ENCODE measurements at places on chromosomes 16 and 17.

- no peak overlapping the region for H3K4me3 ChIP-seq
- peaks cover 15% of the 10 kb centered on the region for H3K27me3 ChIP-seq
- no peaks in the 10 kb centered on the region for H3K4me1 ChIP-seq
- H3K36me3 ChIP-seq: no peaks in the 10 kb centered on the region
Measured at GRCh38 chr16:48734220-48734619, 124.2 kb upstream of the N4BP1 start.

- no peaks in the 10 kb centered on the region for H3K27me3 ChIP-seq
- peak overlapping the region; percentile 91 for H3K27ac ChIP-seq
- H3K4me3 ChIP-seq: peak overlapping the region; percentile 74
- H3K36me3 ChIP-seq: no peaks in the 10 kb centered on the region
- DNase-seq: peak; percentile 46
Measured at GRCh38 chr16:89827383-89828198, 684 bp upstream of the SPIRE2 start.

GRCh38 chr16:65054457-65054856 is 67.4 kb downstream of the CDH11 start:
- H3K36me3 ChIP-seq: peaks cover 5% of the 10 kb centered on the region
- H3K27ac ChIP-seq: no peak overlapping the region
- H3K4me3 ChIP-seq: no peak overlapping the region

- H3K4me3 ChIP-seq: no peak overlapping the region
- DNase-seq: no peak
- peaks cover 67% of the 10 kb centered on the region for H3K27me3 ChIP-seq
- no peaks in the 10 kb centered on the region for H3K4me1 ChIP-seq
Measured at GRCh38 chr16:87114832-87115231, 202.4 kb downstream of the C16orf95 start.

DNA sequence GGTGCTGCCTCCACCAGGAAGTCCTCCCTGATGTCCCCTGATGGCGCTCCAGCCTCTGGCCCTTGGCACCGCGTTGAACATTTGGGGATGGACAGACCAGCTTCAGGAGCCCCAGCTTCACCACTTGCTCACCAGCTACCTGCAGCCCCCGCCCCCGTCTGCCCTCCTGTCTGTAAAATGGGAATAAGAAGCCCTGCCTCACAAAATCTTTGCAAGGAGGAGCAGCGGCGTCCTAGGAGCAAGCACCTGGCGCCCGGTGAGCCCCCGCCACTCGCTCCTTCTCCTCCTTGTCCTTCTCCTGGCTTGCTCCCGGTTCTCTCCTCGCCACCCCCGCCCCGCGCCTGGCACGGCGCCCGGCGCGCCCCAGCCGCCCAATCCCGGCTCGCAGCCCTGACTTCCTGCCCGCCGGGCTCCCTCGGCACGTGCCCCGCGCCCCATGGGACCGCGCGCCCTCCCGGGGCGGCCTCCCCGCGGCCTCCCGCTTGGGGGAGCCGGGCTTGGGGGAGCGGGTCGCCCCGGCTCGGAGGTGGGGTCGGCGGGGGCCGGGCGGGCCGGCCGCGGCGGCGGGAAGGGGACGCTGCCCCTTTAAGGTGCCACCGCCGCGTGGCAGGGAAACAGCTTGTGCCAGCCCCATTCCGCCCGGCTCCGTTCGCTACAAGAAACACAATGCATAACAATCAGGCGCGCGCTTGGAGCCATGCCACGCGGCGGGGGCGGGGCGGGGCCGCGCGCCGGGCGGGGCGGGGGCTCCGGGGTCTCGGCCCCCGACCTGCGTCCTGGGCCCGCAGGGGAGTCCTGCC is 9.1 kb upstream of the PPP1R1B start:
- peaks cover 41% of the 10 kb centered on the region for H3K27me3 ChIP-seq
- peak; percentile 66 for DNase-seq
- peak overlapping the region; percentile 60 for H3K27ac ChIP-seq
- peaks cover 18% of the 10 kb centered on the region for H3K4me1 ChIP-seq
- H3K36me3 ChIP-seq: no peaks in the 10 kb centered on the region

- no peaks in the 10 kb centered on the region for H3K4me1 ChIP-seq
- H3K27me3 ChIP-seq: peaks cover 49% of the 10 kb centered on the region
- DNase-seq: peak; percentile 23
- no peak overlapping the region for H3K4me3 ChIP-seq
Measured at GRCh38 chr17:6303664-6304063, 131.3 kb downstream of the AIPL1 start.

DNA sequence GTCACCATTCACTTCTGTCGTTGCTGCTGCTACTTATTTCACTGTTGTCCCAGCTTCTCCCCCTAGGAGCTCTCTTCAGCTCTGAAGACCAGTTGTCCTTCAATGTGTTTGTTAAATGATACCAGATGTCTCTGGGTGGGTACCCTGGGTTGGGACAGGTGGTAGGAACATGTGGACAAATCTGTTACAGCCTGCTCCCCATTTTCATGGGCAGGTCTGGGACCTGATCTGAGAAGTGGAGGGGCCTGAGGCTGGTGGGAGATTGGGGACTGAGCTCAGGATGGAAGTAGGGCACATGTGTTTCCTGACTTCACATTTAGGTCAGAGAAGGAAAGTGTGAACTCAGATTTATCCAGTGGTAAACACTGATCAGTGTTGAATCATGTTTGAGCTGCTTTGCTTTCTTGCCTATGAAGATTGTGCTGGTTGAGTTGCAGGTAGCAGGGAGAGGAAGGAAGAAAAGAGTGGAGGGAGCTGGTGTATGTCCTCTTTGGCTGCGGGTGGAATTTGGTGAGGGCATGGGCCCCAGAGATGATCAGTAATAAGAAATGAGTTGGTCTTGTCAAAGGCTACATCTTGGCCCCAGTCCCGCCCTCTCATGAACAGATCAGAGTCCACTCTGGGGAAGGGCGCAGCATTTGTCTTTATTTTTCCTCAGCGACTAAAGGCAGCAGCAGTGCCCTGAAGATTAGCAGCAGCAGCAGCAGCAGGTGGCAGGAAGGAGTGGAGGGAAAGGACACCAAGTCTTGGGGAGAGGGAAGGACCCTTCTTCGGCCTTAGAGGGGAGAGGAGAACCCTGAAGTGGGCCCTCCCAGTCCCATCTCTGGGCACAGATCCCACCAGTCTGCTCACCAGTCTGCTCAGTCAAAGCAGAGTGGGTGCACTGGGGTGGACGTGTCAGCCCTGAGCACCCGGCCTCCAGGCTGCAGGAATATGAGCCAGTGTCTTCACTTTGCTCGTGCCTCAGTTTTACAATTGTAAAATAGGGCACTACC is 6.1 kb upstream of the EFTUD2 start:
- peaks cover 7% of the 10 kb centered on the region for H3K4me1 ChIP-seq
- no peaks in the 10 kb centered on the region for H3K36me3 ChIP-seq
- H3K27me3 ChIP-seq: peaks cover 2% of the 10 kb centered on the region

DNA sequence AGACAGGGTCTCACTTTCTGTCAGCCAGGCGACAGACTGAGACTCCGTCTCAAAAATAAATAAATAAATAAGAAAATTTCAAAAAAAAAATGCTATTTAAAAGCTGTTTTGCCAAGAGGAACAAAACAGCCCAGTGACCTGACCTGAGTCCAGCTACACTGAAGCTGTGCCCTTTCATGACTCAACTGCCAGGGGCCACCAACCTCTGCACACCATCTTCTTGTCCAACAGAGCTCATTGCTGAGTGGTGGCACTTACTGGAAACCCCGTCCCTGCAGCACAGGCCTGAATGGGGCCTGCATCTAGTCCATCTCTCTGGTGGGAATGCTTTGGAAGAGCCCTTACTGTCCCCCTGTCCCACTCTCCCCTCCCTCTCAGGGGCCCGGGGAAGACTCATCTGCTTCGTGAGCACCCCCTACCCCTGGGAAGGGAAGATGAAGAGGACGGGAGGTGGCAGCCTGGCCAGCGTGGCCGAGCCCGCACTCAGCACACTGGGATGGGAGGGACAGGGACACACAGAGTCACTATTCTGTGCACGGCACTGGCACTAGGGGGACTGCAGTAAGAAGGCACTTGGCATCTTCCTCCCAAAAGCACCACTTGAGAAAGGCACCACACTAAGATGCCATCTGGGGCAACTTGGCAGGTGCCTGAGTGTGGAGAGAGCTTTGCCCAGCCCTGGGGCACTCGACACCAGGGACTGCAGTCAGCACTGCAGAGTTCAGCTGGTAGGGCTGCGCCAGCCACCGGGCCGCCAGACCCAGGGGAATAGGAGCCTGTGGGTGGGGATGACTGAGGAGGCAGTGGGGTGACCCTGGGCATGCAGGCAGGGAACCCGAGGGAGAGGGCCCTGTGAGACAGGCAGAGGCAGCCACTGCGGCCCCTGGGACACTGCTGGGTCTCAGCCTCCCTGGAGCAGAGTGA is 13.5 kb downstream of the FBXO31 start:
- no peak overlapping the region for H3K4me3 ChIP-seq
- H3K36me3 ChIP-seq: peaks cover 4% of the 10 kb centered on the region
- H3K27me3 ChIP-seq: no peaks in the 10 kb centered on the region
- H3K4me1 ChIP-seq: peaks cover 84% of the 10 kb centered on the region
- DNase-seq: peak; percentile 50
- H3K27ac ChIP-seq: peak overlapping the region; percentile 59

- DNase-seq: no peak
- H3K4me3 ChIP-seq: no peak overlapping the region
- H3K36me3 ChIP-seq: no peaks in the 10 kb centered on the region
- H3K27me3 ChIP-seq: no peaks in the 10 kb centered on the region
Measured at GRCh38 chr17:39641883-39642282, 4.9 kb downstream of the STARD3 start.

- DNase-seq: no peak
- no peaks in the 10 kb centered on the region for H3K36me3 ChIP-seq
- peak within 1 kb of the TSS; percentile 81 for H3K4me3 ChIP-seq
- peaks cover 41% of the 10 kb centered on the region for H3K27me3 ChIP-seq
- H3K27ac ChIP-seq: no peak within 1 kb of the TSS
Measured at GRCh38 chr17:44004077-44004760, at the start of gene NAGS. TSS of gene NAGS (plus strand) at chr17:44004622. CDS start at chr17:44004664, 42 bp downstream.

GRCh38 chr17:36151891-36152638 is 24.4 kb downstream of the TBC1D3B start:
- no peaks in the 10 kb centered on the region for H3K4me1 ChIP-seq
- H3K27ac ChIP-seq: no peak overlapping the region
- H3K36me3 ChIP-seq: no peaks in the 10 kb centered on the region
- H3K27me3 ChIP-seq: peaks cover 66% of the 10 kb centered on the region
- H3K4me3 ChIP-seq: no peak overlapping the region

- no peak overlapping the region for H3K4me3 ChIP-seq
- H3K36me3 ChIP-seq: no peaks in the 10 kb centered on the region
- peaks cover 26% of the 10 kb centered on the region for H3K27me3 ChIP-seq
- no peak for DNase-seq
Measured at GRCh38 chr16:29665294-29666077, 2.4 kb downstream of the SPN start.

DNA sequence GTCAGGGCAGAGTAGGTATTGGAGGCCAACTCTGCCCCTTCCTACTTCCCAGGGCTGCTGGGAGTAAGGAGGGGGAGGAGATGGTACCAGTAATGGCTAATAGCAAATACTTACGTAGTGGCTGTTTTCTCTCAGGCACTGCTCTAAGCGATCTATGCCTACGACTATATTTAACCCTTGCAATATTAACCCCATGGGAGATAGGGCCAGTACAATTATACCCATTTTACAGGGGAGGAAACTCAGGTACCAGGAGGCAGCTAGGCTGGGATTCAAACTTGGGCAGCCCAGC is 50.6 kb downstream of the RMI2 start:
- H3K36me3 ChIP-seq: no peaks in the 10 kb centered on the region
- no peak for DNase-seq
- H3K4me1 ChIP-seq: peaks cover 5% of the 10 kb centered on the region
- H3K27me3 ChIP-seq: peaks cover 9% of the 10 kb centered on the region
- H3K4me3 ChIP-seq: no peak overlapping the region

GRCh38 chr16:81493755-81494433 is 49.3 kb downstream of the CMIP start:
- H3K27ac ChIP-seq: peak overlapping the region; percentile 60
- no peak overlapping the region for H3K4me3 ChIP-seq
- no peaks in the 10 kb centered on the region for H3K27me3 ChIP-seq

DNA sequence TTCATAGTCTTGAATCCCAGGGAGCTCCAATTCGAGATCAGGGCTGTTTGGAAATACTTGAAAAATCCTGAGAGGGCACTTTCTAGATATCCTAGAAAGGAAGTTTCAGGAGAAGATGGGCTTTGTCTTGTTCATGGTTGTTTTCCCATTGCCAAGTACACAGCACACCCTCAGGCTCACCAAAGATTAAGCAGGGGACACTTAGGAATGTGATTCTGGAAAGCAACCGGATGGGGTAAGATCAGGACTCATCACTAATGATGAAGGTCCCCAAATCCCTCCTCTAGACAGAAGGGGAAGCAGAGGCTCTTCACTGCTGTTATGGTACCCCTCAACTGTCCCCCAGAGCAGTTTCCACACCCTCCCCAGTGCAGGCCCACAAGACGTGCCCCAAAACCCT is 40.7 kb downstream of the VAC14 start:
- no peaks in the 10 kb centered on the region for H3K27me3 ChIP-seq
- peaks cover 46% of the 10 kb centered on the region for H3K36me3 ChIP-seq
- H3K27ac ChIP-seq: no peak overlapping the region
- no peaks in the 10 kb centered on the region for H3K4me1 ChIP-seq

GRCh38 chr16:83211711-83212110 is 584.9 kb downstream of the CDH13 start:
- H3K36me3 ChIP-seq: no peaks in the 10 kb centered on the region
- no peaks in the 10 kb centered on the region for H3K27me3 ChIP-seq
- H3K27ac ChIP-seq: no peak overlapping the region
- H3K4me3 ChIP-seq: no peak overlapping the region

- H3K4me1 ChIP-seq: peaks cover 4% of the 10 kb centered on the region
- no peak overlapping the region for H3K4me3 ChIP-seq
- no peaks in the 10 kb centered on the region for H3K36me3 ChIP-seq
- no peak overlapping the region for H3K27ac ChIP-seq
- no peak for DNase-seq
Measured at GRCh38 chr17:41395611-41396010, 1.8 kb downstream of the KRT31 start.

DNA sequence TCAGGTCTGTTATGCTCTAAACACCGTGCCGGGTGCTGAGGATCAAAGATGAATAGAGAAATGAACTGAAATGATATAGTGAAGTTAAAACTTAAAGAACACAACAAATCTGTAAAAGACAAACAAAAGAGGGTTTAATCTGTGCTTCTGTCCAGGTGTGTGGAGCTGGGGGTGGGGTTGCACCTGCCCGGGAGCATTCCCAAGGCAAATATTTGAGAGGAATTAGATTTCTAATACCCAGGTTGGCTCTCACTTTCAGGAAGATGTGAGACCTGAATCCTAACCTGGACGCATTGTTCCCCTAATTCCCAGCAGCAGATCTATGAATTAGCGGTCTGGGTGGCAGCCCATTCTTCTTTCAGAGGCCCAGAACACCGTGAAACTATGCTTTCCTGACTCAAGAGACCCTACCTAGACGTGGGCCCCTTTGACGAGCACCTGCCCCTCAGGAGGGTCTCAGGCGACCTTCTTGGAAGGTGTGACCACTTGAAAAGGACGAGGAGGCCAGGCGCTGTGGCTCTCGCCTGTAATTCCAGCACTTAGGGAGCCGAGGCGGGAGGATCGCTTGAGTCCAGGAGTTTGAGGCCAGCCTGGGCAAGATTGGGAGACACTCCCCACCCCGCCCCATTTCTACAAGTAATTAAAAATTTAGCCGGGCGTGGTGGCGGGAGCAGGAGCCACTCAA is 677 bp upstream of the RANGRF start:
- H3K27me3 ChIP-seq: no peaks in the 10 kb centered on the region
- peaks cover 3% of the 10 kb centered on the region for H3K36me3 ChIP-seq
- peaks cover 22% of the 10 kb centered on the region for H3K4me1 ChIP-seq
- H3K27ac ChIP-seq: peak overlapping the region; percentile 96
- no peak for DNase-seq
- H3K4me3 ChIP-seq: peak overlapping the region; percentile 88

Measured in left ventricle myocardium inferior (tissue), 1 donor.